Esophagus squamous epithelium (tissue), 5 donors: ENCODE measurements at places on chromosomes 11 and 22.

- DNase-seq: no peak
- H3K27me3 ChIP-seq: no peaks in the 10 kb centered on the region
- H3K4me3 ChIP-seq: peak overlapping the region; percentile 66
- no peaks in the 10 kb centered on the region for H3K4me1 ChIP-seq
- H3K36me3 ChIP-seq: no peaks in the 10 kb centered on the region
Measured at GRCh38 chr11:118565051-118565450, 680 bp downstream of the IFT46 start.

DNA sequence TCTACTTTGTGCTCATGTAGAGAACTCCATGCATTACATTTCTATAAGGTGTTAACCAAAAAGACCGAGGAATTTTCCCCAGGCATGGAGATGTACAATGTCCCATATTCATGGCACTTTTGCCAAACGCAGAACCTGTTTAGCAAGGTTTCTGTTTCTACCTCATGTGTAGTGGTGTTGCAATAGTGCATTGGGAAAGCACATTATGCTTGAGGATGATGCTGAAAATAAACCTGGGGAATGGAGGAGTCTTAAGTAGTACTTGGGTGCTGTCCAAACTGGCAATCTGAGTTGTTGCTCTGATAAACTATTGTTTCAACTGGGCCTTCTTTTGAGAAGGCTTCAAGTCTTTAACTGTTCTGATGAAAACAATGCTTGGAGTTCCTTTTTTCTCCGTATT is 11.5 kb upstream of the MUC15 start:
- no peak overlapping the region for H3K4me3 ChIP-seq
- H3K27ac ChIP-seq: peak overlapping the region; percentile 57
- no peaks in the 10 kb centered on the region for H3K27me3 ChIP-seq
- no peaks in the 10 kb centered on the region for H3K36me3 ChIP-seq

- peak overlapping the region; percentile 59 for H3K27ac ChIP-seq
- H3K4me3 ChIP-seq: no peak overlapping the region
- H3K4me1 ChIP-seq: peaks cover 43% of the 10 kb centered on the region
- no peaks in the 10 kb centered on the region for H3K27me3 ChIP-seq
- H3K36me3 ChIP-seq: no peaks in the 10 kb centered on the region
Measured at GRCh38 chr11:5600374-5600851, 4.0 kb downstream of the TRIM6 start.

GRCh38 chr11:132030896-132031295 is 660.5 kb downstream of the NTM start:
- no peak overlapping the region for H3K27ac ChIP-seq
- H3K4me3 ChIP-seq: no peak overlapping the region
